CD4-positive, alpha-beta T cell treated with Interleukin-6 at 100 ng/mL for 8 hours (primary cell): ENCODE measurements at places on chromosomes 7 and 10.

DNA sequence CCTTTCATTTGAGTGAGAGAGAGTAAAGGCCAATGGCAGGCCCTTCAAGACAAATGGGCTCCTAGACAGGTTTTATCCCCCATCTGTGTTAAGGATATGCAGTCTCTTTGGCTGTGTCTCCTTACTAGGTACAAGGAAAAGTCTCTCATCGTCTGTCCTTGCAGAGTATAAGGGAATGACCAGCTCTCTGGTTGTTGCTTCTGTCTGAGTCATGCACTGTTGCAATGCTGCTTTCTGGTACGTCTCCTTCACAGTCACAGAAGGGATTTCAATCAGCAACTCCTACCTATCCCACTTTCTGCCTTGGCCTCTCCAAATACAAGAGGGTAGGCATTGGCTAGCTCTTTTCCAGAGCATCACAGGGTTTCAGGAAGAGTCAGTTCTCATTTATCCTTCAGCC lies 48.1 kb downstream of the CTTNBP2 start:
- no peak for DNase-seq

GRCh38 chr7:42911454-42912447 lies at the start of gene C7orf25:
Gene C7orf25, minus strand, starts transcription at chr7:42912070. Its CDS starts 1,170 bp downstream, at chr7:42910900.
- DNase-seq: peak; percentile 94

- no peak for DNase-seq
These were observed 201.8 kb downstream of the GLI3 start for GRCh38 chr7:42035210-42035609.

DNA sequence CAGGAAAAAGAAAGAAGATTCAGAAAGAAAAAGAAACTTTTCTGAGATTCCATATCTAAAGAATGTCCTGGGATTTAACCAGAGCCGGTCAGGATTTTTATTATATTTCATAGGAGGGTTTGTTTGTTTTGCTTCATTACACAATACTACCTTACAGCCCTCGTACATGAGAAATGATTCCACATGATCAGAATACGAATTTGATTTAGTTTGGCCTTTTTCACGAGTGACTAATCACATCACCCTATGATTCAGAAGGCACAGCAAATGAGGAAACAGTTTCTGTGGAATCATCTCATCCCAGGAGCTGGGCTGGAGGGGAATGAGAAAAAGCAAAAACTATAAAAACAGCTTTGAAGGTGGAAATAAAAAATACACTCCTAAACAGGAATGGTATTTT lies 54.7 kb upstream of the VWC2 start:
- no peak for DNase-seq

DNA sequence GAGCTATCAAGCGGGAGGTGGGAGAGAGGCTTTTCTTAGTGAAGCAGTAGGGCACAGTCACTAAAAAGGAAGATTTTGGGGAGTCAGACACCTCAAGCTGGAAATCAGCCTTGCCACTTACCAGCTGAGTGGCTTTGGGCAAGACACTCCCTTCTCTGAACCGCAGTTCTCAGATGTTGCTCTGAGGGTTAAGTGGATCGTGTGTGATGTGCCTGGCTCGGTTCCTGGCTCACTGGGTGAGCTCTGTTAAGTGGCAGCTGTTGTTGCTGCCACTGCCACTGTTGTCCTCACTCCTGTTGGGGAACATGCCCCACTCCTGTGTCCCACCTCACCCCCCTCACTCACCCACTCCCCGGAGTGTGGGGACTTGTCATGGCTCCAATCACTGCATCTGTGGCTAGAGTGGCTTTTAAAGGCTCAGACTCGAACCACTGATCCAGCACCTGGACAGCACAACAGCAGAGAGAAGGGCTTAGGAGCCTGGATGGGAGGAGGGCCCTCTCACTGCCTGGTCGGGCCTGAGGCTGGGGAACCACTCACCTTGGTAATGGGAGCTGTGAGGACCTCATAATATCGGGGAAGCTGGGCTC lies 20.0 kb downstream of the PYROXD2 start:
- no peak for DNase-seq

GRCh38 chr10:24718031-24718855 lies 5.4 kb downstream of the ARHGAP21 start:
- no peak for DNase-seq

GRCh38 chr7:67525588-67525987 lies 529.0 kb downstream of the TYW1 start:
- no peak for DNase-seq

GRCh38 chr7:77696643-77697534 lies 630 bp downstream of the RSBN1L start:
- peak; percentile 28 for DNase-seq

- no peak for DNase-seq
These were observed 84.0 kb upstream of the PPP1R17 start for GRCh38 chr7:31603046-31603445.

DNA sequence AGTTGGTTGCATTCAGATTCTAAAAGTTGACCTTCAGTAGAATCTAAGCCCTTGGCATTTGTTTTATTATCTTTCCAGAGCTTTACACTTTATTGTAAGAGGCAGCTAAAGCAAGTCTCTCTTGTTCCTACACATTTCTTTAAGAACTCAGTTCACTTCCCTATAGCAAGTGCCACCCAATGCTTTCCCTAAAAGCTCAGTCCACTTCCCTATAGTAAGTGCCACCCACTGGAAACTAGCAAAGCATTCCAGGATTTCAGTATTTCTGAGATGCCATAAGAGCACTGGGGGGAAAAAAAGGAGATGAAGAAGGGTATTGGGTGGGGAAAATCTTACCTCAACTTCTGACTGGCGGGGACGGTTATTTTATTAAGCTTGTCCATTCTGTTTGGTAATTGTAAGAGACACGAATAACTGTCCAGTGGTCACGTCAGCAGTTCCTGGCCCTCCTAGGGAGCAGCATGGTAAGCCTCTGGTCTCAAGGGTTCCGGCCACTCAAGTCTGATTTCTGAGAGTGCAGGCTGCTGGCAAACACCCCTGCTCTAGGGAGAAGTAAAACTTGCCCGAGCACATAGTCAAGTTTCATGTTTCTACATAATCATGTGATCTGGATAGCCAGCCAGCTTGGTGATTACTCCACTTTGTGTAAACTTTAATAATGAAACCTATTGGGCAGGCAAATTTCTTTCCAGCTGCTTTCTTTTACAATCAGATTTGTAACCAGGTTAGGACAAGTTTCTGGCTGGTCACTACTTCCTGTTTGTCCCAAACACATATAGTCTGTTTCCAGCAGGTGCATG lies at the start of gene BLNK:
Gene BLNK, minus strand, starts transcription at position 554 of the 800 bp plus-strand sequence. Its CDS starts 171 bp downstream, at position 383.
- DNase-seq: no peak

- no peak for DNase-seq
These were observed 167.7 kb upstream of the KCTD7 start for GRCh38 chr7:66460921-66461361.

DNA sequence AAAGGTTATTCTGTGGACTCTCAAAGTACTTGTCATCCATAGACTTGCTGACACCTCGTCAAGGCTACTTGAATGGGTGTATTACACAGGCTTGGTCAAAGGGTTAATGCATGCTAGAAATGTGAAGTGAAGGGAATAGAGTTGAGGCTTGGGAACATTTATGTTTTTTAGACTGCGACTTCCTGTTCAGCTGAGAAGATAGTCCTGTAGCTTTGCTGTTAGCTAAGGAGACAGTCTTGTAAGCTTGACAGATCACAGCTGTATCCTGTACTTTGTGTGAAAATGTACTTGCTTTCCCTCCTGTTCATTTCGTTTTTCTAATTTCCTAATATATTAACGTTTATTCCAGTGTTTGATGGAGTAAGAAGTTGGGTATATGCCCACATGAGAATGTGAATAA lies 52.1 kb downstream of the ADD3 start:
- DNase-seq: no peak

DNA sequence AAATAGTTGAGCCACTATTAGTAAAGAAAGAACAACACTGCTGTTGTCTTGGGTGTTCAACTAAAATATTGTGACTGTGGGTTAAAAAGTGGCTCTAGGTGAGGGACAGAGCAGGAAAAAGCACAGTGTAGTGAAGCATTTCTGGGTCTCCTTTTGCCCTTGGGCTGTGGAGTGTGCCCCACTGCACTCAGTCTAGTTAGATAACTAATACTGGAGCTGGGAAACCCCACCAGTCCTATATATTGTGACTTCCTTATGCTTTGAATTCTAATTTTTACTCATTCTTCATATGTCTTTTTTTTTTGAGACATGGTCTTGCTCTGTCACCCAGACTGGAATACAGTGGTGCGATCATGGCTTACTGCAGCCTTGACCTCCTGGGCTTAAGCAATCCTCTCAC lies 195.1 kb downstream of the EXOC4 start:
- DNase-seq: no peak

GRCh38 chr7:143256325-143256724 lies 6.9 kb upstream of the GSTK1 start:
- DNase-seq: peak; percentile 7

GRCh38 chr7:148697256-148698006 lies 1.3 kb upstream of the CUL1 start:
- peak; percentile 28 for DNase-seq

GRCh38 chr7:132424821-132425724 lies 151.2 kb downstream of the PLXNA4 start:
- DNase-seq: no peak

GRCh38 chr10:14536241-14537213 lies 205.8 kb upstream of the FRMD4A start:
- DNase-seq: peak; percentile 22

DNA sequence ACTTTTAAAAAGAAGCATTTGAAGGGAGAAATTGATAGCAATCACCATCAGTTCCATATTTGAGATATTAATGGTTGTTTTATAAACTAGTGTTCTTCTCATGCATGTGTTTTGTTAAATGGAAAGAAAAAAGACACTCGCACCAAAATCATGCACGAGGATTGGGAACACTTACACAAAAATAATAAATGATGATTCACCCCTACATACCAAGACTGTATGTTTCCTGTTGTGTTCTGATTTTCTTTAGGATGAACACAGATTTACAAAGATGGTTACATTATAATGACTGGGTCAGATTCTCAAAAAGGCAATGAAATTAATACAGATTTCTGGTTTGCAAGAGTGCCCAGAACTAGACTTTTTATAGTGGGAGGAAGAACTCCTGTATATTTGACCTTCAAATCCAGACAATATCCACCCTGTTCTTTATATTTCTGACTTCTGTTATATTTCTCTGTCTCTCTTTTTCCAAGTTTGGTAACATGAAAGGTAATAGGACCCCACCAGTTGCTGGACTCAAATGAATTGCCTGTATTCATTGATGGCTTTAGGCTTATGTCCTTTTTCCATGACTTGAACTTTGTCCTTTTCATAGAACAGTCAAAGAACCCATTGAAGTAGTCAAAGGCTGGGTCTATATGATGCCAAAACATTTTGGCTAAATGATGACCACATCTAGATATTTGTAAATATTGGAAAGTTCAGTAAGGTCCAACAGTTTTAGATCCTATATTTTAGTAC lies 54.4 kb downstream of the SEMA3A start:
- DNase-seq: no peak

DNA sequence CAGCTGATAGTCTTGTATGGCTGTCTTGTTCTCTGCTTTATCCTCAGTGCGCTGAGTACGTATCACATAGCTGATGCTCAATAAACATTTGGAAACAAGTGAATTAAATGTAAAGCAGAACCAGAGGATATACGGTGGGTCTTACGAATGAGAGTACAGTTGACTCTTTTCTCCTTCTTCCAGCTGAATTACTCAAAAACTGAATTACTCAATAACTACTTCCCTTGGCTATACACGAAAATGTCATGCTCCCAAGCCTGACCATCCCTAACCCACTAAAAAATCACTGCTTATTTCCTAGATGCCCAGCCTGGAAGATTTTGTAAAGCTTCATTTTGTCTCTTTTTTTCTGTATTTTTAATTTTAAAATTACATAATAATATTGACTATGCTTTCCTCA lies 3.2 kb upstream of the RSU1 start:
- no peak for DNase-seq

DNA sequence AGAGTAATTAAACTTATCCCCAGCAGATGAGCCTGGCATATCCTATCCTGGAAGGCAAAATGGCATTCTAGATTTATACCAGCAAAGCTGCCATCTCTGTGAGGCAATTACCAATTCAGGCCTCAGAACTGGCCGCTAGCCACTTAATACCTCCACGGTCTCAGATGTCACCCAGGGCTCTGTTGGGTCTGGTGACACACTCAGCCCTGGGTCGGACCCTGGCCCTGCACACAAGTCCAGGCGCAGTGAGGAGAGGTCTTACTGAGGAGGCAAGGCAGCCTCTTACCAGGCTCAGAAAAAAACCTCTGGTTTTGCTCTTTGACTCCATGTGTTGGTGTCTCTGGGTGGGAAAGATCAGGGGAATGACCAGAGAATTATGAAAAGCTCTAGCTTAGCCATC lies 186.6 kb downstream of the EMX2 start:
- no peak for DNase-seq

- no peak for DNase-seq
These were observed 12.9 kb downstream of the PDZD8 start for GRCh38 chr10:117362313-117362712.

- no peak for DNase-seq
These were observed 7.8 kb upstream of the RBM28 start for GRCh38 chr7:128351296-128352152.

DNA sequence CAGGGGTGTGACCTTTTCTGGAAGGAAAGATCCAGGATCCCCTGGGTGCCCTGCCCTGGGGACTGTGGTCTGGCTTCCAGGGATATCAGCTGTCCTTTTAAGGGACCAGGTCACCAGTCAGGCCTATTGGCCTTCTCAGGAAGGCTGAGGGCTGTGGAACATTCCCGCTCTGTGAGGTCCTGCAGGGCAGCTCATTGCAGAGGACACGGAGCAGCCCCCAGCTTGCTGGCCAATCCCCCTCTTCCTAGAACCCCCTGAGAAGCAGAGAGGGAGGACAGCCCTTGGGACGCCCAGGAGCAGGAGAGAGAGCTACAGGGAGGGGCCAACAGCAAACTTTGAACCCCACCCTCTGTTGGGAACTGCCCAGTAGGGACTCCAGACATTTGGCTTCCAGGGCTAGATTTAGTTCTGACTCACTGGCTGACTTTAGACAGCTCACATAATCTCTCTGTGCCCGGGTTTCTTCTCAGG lies 67.9 kb upstream of the COL13A1 start:
- DNase-seq: no peak

DNA sequence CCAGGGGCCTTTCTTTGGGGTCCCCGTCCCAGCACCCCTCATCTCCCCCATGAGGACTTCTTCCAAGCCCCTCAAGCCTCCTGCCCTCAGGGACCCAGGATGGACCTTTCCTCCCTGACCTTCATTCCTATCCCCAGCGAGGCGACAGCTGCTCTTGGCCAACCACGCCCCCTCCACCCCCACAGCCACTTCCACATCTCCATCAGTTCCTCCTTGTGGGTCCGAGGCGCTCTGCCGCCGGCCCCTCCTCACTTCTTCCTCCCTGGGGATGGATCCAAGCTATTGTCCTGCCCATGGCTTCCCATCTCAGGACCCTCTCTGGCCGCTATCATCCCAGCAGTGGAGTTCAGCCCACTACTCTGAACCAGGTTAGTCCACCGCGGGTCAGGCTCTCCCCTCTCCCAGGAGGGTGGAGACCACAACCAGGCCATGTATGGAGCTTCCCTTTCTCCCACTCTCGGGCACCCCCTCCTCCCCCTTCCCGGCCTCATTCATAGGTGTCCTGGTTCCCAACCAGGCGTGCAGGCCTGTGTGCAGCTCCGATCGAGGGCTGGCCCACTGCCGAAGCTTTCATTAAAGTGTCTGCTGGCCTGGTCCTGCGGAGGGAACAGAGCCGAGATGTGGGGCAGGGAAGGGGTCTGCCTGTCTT lies 1.7 kb upstream of the SH2B2 start:
- DNase-seq: no peak
